Activated CD8-positive, alpha-beta memory T cell treated with anti-CD3 and anti-CD28 coated beads for 4 hours (primary cell): ENCODE measurements at places on chromosomes 16 and 17.

- DNase-seq: no peak
These were observed 26.0 kb downstream of the FCSK start for GRCh38 chr16:70480127-70481105.

- no peak for DNase-seq
These were observed 22.5 kb downstream of the MYH10 start for GRCh38 chr17:8608001-8608400.

- DNase-seq: peak; percentile 43
These were observed 3.0 kb downstream of the ALDH3A1 start for GRCh38 chr17:19744922-19745757.

DNA sequence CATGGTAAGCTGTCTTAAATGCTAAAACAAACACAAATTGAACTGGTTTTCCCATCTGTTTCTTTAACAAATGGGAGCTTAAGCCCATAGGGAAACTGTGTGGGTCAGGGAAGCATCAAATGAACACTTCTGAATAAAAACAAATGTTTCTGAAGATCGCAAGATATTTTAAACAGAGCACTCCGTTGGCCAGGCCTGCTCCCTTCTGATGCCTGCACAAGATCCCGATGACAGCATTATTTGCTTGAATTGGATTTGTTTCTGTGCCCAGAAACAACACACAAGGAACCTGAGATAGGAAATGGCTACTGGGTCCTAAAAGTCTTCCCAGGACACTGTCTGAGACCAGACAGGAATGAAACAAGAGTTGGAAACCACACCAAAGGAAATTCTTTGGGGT is 425.8 kb upstream of the ZFHX3 start:
- no peak for DNase-seq

DNA sequence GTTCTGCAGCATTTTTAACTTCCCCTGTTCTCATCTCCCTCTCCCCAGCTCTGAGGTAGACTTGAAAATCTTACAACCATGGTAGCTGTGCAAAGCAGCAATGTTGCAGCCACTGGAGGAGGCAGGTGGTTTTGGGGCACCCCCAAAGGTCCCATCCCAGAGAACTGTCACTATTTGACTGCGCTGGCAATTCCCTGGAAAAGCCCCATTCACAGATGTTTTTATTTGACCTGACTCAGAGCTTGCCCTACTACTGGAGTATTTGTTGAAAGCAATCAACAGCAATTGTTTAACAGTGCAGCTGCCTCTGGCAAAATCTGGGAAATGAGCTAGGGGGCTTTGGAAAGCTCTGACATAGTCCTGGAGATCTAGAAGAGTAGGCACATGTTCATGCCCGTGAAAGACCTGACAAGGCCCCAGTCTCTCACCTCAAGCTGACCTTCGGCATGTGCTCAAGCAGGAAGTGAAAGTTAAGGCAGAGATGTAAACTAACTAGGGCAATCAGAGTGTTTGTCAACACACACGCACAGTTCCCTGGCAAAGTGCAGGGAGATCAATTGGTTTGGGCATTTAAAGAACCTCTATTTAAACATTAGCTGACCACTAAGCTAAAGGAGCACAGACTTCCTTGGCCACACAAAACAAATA is 19.7 kb upstream of the PIK3R5 start:
- no peak for DNase-seq

DNA sequence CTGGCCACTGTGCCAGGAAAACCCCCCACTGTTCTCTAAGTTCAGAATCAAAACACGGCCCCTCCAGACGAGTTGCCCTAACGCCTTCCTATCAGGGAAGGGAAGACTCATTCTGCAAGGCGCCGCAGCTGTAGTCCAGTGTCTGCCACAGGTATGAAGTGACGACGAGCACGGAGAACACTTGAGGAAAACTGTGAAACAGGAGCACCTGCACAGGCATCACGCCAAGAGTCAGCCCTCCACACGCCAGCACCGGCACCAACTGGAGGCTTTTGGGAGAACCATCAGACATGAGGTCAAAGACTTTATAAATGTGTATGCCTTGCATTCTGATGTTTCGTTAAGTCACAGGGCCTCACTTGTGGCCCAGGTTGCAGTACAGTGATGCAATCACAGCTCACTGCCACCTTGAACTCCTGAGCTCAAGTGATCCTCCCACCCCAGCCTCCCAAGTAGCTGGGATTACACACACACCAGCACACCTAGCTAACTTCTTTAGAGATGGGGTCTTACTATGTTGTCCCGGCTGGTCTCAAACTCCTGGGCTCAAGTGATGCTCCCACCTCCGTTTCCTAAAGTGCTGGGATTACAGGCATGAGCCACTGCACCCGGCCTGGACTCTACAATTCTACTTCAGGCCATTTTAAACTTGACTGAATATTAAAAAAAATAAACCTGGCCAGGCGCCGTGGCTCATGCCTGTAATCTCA is 22.9 kb downstream of the KLHDC4 start:
- no peak for DNase-seq

DNA sequence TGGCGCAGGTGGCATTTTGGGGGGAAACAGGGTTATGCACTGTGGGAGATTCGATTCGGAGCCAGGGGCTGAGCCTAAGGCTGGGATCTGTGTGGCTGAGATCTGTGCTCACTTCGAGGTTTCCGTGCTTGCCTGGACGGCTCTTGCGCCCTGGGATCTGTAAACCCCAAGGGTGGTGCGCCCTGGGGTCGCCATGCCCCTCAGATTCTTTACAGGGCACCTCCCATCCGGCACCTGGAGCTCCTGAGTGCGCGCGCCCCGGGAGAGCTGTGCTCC is 377 bp downstream of the SLC13A5 start:
- DNase-seq: no peak

GRCh38 chr16:9090101-9090959 is 1.1 kb upstream of the HAPSTR1 start:
- peak; percentile 14 for DNase-seq

DNA sequence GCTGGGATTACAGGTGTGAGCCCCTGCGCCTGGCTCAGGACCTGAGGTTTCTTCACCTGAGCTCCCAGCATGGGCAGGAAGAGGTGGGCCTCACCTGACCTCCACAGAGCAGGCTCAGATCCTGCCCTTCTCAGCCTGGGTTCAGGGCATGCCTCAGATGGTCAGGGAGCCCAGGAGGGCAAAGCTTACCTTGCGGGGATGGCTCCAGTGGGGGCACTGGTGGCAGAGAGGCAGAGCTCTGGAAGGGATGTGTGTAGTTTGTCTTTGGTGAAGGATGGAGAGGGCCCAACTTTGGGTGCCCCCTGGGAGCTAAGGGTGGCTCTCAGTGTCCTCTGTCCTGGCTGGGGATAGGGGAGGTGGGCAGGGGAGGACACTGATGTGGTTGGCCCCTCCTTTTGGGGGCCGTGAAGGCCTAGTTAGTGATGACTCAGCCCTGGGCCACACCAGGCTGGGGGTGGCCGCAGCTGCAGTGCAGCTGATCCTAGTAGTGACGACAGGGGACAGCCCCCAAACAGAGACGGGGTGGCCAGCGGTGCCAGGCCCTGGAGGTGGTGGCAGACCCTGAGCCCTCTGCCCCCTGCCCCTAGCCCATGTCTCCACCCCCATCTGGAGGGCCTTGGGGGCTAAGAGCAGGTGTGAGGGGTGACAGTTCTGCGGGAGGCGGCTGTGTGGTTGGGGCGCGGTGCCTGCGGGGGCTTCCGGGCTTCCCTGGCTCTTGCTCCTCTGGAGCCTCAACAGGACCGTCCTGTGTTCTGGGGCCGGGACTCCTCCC is 5.8 kb downstream of the NHERF2 start:
- DNase-seq: no peak

DNA sequence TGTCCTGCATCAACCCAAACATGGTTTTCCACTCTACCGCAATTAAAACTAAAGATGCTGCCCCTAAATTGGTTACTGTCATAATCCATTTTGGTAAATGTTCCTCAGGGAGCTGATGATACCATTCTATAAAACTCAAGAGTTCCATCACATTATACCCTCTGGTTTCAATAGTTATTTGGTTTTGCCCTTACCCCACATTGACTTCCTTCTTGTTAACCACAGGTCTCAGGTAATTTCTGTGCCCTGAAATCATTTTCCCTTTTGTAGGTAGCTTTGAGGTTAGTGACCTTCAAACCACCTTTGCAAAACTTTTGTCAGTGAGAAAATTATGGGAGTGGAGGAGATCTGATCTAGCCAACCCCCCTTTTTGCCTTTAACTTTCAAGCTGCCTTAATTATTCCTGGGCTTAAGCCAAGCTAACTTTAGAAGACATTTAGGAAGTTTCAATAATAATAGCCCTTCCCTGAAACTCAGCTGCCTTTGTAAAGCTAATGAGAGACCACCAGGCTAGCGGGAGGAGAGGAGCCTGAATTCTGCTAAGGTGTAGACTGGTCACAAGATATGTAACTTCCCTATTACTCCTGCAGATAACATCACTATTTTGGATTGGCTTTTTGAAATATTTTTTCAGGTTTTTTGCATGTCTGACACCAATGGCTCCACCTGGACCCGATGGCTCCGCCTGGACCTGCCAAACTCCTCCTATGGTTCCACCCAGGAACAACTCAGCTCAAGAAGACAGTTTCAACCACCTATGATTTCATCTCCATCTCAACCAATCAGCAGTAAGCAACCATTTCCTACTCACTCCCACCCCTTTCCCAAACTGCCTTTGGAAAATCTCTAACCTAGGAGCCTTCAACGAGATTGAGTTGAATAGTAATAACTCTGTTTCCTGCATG is 224.9 kb downstream of the HS3ST3B1 start:
- no peak for DNase-seq

DNA sequence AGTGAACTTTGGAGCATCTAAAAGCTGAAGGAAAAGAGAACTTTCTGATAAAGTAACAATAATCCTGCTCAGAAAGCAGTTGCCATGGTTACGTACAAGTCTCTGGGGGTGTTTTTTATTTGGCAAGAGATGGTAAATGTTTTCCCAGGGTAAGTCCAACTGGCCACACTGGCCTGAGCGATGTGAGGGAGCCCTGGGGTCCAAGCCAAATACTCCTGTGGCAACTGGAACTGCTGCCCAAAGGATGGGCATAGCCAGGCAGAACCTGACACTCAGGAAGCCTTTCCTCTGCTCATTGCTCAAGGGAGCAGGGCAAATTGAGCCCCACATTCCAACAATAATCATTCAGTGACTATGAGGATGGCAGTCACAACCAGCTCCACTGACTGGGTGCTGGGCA is 26.8 kb upstream of the WSCD1 start:
- no peak for DNase-seq

DNA sequence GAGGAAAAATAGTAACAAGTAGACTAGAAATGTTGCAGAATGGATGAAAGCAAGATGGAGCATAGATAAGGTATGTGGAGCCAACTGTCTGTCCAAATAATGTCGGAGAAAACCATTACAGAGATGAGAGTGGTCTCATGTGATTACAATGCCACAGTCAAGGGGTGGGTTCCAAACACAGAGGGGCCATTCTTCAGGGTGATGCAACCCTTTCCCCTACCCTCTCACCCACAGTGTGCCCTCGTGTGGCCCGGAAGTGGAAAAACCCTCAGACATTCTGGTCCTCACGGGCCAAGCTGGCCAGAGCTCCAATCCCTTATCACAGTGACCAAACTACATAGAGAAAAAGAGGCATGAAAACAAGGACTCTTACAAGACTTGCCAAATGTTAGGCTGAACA is 17.7 kb upstream of the HS3ST3A1 start:
- no peak for DNase-seq

GRCh38 chr17:45361976-45362375 is 45.2 kb upstream of the MAP3K14 start:
- no peak for DNase-seq

DNA sequence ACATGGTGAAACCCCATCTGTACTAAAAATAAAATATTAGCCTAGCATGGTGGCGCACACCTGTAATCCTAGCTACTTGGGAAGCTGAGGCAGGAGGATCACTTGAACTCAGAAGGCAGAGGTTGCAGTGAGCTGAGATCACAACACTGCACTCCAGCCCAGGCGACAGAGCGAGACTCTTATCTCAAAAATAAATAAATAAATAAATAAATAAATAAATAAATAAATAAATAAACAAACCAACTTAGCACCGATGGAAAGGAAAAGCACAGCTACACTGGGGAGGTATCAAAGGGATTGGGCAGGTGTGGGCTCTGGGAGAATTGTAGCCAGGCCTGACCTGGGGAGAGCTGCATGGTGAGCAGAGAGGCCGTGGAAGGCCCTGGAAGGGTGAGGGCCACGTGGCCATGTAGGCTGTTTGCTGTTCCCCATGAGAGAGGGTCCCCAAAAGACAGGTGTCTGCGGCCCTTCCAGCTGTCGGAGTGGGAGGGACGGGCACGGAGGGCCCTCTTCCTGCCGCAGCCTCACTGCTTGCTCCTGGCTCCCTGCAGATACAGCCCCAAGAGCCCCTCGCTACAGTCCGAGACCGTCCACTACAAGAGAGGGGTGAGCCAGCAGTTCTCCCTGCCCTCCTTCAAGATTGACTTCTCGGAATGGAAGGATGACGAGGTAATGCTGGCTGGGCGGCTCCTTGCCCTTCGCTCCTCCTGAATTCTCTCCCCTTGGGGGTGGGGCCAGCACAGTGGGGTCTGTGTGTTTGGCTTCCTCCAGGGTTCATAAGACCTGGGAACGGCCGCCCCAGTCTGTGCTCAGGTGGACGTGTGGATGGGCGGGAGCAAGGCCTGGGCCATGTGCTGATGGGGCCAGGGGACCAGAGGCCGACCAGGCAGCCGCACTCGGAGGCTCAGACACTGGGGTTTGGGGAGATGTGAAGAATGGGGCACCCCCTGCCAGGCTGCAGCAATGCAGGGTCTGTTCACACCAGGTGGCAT is 32.4 kb downstream of the MGRN1 start:
- DNase-seq: no peak
